Naive B cell (primary cell): ENCODE measurements at places on chromosomes 4 and X. TPM values are rescaled to one million over a fixed set of nuclear protein-coding genes. Genes with fewer than 3 reads are reported as not detected.

- H3K27me3 ChIP-seq = no peaks in the 10 kb centered on the region
- H3K27ac ChIP-seq = no peak overlapping the region
- H3K4me3 ChIP-seq = no peak overlapping the region
- peaks cover 49% of the 10 kb centered on the region for H3K4me1 ChIP-seq
Observed at GRCh38 chr4:6972911-6973310, 63.3 kb downstream of the TBC1D14 start.

DNA sequence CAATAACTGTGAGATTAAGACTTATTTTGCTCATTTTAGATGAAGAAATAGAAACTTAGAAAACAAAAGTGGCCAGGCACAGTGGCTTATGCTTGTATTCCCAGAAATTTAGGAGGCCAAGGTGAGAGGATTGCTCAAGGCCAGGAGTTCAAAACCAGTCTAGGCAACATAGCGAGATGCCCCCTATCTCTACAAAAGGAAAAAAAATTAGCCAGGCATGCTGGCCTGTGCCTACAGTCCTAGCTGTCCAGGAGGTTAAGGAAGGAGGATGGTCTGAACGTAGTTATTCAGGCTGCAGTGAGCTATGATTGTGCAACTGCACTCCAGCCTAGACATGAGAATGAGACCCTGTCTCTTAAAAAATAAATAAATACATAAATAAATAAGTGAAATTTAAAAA lies 28.0 kb downstream of the APELA start:
- H3K27ac ChIP-seq = no peak overlapping the region
- DNase-seq = no peak
- no peak overlapping the region for H3K4me3 ChIP-seq

Gene MAGEB16
- polyA plus RNA-seq = not detected

Gene TSPAN7
- polyA plus RNA-seq = 0.58 TPM

GRCh38 chr4:82789025-82789776 lies 9.4 kb downstream of the SCD5 start:
- no peak overlapping the region for H3K27ac ChIP-seq
- H3K27me3 ChIP-seq = peaks cover 6% of the 10 kb centered on the region
- no peak overlapping the region for H3K4me3 ChIP-seq
- H3K4me1 ChIP-seq = peaks cover 5% of the 10 kb centered on the region
- no peak for DNase-seq

GRCh38 chr4:16206848-16207247 lies 19.4 kb downstream of the TAPT1 start:
- no peak for DNase-seq
- peaks cover 48% of the 10 kb centered on the region for H3K4me1 ChIP-seq
- no peaks in the 10 kb centered on the region for H3K27me3 ChIP-seq
- H3K27ac ChIP-seq = peak overlapping the region; percentile 42

Gene DSPP
- not detected for polyA plus RNA-seq

GRCh38 chr4:153622778-153623240 lies 61.3 kb upstream of the TLR2 start:
- no peak for DNase-seq
- no peak overlapping the region for H3K4me3 ChIP-seq
- H3K36me3 ChIP-seq = peaks cover 35% of the 10 kb centered on the region
- peaks cover 5% of the 10 kb centered on the region for H3K4me1 ChIP-seq

DNA sequence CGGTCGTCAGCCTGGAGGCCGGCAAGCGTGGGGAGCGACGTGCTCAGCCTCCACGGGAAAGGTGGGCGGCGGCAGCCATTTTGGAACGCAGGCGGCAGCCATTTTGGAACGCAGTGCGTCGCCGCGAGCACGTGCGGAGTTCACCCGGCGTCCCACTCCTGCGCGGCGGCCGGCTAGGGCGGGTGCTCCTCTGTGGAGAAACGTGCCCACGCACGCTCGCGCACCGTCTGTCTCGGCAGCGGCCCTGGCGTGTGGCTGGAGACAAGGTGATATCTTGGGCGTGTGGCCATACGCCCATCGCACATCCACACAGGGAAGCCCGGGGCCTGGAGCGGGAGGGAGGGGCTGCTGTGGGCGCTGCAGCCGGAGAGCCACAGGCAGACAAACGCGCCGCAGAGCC lies 21.1 kb downstream of the CPLX1 start:
- no peaks in the 10 kb centered on the region for H3K4me1 ChIP-seq
- peaks cover 40% of the 10 kb centered on the region for H3K27me3 ChIP-seq
- no peaks in the 10 kb centered on the region for H3K36me3 ChIP-seq
- no peak for DNase-seq
- H3K27ac ChIP-seq = no peak overlapping the region

Gene GABRQ
- polyA plus RNA-seq = not detected
